NCI-H446 treated with DMSO at 0.1 percent for 48 hours (cell line): ENCODE measurements at places on chromosomes 1 and 21.
A peak's percentile ranks its signal among the peaks of the same experiment; 100 is the strongest.

GRCh38 chr1:88016947-88017346 is 667.1 kb upstream of the PKN2 start:
- DNase-seq: no peak

DNA sequence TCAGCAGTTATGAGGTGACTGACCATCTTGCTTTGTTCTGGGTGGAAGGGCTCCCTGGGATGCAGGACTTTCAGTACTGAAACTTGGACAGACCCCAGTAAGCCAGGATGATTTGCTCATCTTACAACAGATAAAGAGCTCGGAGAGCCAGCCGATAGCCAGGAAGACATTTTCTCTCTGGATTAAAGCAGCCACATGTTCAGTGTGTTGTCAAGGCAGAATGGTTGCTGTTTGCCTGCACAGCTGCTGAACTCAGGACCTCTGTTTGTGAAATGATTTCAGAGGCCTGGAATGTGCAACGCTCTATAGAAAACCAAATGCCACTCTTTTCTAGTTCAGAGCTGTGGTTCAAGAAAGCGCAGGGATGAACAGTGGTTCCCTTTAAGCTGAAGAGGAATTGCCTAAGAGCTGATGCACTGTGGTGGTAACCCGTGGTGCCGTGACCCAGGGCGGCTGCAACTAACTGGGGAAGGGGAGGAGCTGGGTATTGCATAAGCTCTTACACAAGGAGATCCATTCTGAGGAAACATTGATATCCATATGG is 40.7 kb downstream of the CASQ2 start:
- DNase-seq: no peak

GRCh38 chr1:180482425-180483275 is 19.7 kb downstream of the ACBD6 start:
- peak; percentile 35 for DNase-seq

GRCh38 chr1:168609741-168610510 is 33.5 kb downstream of the XCL1 start:
- no peak for DNase-seq

DNA sequence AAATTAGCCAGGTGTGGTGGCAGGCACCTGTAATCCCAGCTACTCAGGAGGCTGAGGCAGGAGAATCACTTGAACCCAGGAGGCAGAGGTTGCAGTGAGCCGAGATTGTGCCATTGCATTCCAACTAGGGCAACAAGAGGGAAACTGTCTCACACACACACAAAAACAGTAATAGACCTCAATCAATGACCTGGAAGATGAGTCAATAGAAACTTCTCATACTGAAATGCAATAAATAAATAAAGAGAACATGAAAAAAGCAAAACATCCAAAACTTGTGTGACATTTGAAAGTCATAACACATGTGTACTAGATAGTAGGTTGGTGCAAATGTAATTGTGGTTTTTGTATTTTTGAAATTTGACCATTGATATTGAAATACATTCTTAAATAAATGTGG is 1338.5 kb downstream of the AMY1C start:
- no peak for DNase-seq

GRCh38 chr1:9062021-9062471 is 7.4 kb downstream of the SLC2A5 start:
- no peak for DNase-seq

DNA sequence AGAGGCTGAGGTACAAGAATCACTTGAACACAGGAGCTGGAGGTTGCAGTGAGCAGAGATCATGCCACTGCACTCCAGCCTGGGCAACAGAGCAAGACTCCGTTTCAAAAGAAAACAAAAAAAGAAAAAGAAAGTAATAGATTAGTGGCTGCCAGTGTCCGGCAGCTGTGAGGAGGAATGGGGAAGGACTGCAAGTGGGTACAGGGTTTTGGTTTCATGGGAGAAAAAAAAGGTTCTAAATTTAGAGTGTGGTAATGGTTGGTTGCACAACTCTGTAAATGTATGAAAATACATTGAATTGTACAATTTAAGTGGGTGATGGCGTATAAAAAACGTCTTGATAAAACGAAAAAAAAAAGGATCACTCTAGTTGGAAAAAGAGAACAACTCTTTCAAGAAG is 6.7 kb downstream of the TAF1A start:
- no peak for DNase-seq

- no peak for DNase-seq
These were observed 97.8 kb upstream of the LPGAT1 start for GRCh38 chr1:211928290-211928801.

- DNase-seq: no peak
These were observed 71.4 kb upstream of the ABCG1 start for GRCh38 chr21:42147386-42148020.

GRCh38 chr1:154982897-154983648 is at the start of gene FLAD1:
Gene FLAD1, plus strand, starts transcription at chr1:154983344. Its CDS starts 351 bp downstream, at chr1:154983695.
- peak; percentile 100 for DNase-seq

DNA sequence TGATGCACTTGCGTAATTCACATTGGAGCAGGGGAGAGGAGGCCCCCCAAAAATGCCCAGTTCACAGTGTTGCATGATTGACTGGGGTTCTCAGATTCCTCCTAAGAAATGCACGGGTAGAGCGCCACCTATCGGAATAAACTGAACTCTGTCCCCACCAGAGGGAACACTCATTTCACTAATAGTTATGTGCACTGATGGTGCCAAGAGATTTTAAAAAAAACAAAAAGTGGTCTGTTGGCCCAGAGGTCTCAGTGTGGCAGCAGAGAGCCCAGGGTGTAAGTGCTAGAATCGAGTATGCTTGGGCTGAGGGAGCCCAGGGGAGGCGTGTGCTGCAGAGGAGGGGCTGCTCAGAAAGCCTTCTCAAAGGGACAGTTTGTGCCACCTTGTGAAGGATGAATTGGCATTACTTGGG is 6.9 kb downstream of the PINK1 start:
- DNase-seq: peak; percentile 4

GRCh38 chr21:16162953-16163352 is 433.2 kb downstream of the USP25 start:
- DNase-seq: no peak

GRCh38 chr1:31675161-31675560 is 28.7 kb downstream of the COL16A1 start:
- DNase-seq: no peak

- no peak for DNase-seq
These were observed 6.0 kb downstream of the DYNLT5 start for GRCh38 chr1:66758241-66758755.

GRCh38 chr1:62726011-62726442 is 37.8 kb upstream of the DOCK7 start:
- no peak for DNase-seq

DNA sequence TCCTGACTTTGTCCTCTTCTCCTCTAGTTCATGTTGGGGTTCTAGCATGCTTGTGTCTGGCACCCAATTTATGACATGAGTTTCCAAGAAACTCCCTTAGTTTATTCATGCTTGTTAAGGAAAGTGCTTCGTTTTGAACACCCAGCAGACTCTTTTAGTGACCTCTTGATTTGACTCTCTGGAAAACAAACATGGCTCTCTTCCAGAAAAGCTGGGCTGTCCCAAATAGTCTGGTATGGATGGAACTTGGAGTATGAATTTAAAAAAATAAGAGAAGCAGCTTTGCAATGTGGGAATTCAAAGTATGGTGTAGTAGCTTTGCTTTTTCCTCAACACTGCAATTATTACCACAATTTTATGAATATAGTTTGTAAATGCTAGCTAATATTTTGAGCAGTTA is 143.4 kb upstream of the C8B start:
- DNase-seq: no peak

DNA sequence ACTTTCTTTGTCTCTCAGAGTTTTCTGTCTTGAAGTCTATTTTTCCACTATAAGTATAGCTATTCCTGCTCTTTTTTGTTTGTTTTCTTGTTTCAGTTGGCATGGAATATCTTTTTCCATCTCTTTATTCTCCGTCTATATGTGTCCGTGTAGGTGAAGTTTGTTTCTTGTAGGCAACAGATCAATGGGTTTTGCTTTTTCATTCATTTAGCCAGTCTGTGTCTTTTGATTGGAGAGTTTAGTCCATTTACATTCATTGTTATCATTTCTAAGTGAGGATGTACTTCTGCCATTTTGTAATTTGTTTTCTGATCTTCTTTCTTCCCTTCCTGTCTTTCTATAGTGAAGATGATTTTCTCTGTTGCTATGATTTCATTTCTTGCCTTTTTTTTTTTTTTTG is 132.5 kb upstream of the GPR52 start:
- no peak for DNase-seq

- DNase-seq: no peak
These were observed 74.3 kb upstream of the KCNJ15 start for GRCh38 chr21:38182370-38182985.

- DNase-seq: no peak
These were observed 4.3 kb downstream of the AGRN start for GRCh38 chr1:1024149-1024770.
